Sigmoid colon (tissue), 7 donors: ENCODE measurements at places on chromosomes 5 and 9. TPM values are rescaled to one million over a fixed set of nuclear protein-coding genes. Genes with fewer than 3 reads are reported as not detected.

Gene PCDHA10
- not detected for polyA plus RNA-seq

Gene PPP3R2
- polyA plus RNA-seq, result not detected

Gene CER1
- polyA plus RNA-seq, result not detected

Gene PCDHA9
- 0.01 TPM for polyA plus RNA-seq

Gene ZNF658
- 1.7 TPM for polyA plus RNA-seq

Gene CEP120
- polyA plus RNA-seq, result 3.9 TPM

Gene OR1J2
- polyA plus RNA-seq, result not detected

Gene HAVCR1
- polyA plus RNA-seq, result not detected

Gene BSPRY
- polyA plus RNA-seq, result 21.8 TPM

Gene PLAC8L1
- polyA plus RNA-seq, result not detected

Gene MLANA
- not detected for polyA plus RNA-seq

Gene MLLT3
- 132 TPM for polyA plus RNA-seq

Gene IFNB1
- not detected for polyA plus RNA-seq

Gene SPRY4
- polyA plus RNA-seq, result 3.5 TPM

Gene KIF27
- 1.7 TPM for polyA plus RNA-seq

Gene RANBP17
- polyA plus RNA-seq, result 1.8 TPM

Gene PCDHB2
- polyA plus RNA-seq, result 0.67 TPM

Gene ADAMTS6
- not detected for polyA plus RNA-seq

Gene C1QTNF3
- 0.46 TPM for polyA plus RNA-seq

Gene LSM11
- 0.60 TPM for polyA plus RNA-seq

Gene IFNA2
- not detected for polyA plus RNA-seq

Gene NMUR2
- polyA plus RNA-seq, result not detected

Gene MZB1
- polyA plus RNA-seq, result 2.4 TPM

Gene ADAMTS2
- polyA plus RNA-seq, result 1.2 TPM

Gene INVS
- 6.4 TPM for polyA plus RNA-seq

Gene ANKDD1B
- 3.0 TPM for polyA plus RNA-seq

Gene IRX2
- 0.03 TPM for polyA plus RNA-seq

Gene SPAG8
- not detected for polyA plus RNA-seq

Gene GHR
- 3.0 TPM for polyA plus RNA-seq

Gene TENT4A
- 3.2 TPM for polyA plus RNA-seq
